Gastroesophageal sphincter (tissue), 4 donors: ENCODE measurements at places on chromosomes 2 and 18. TPM values are rescaled to one million over a fixed set of nuclear protein-coding genes. Genes with fewer than 3 reads are reported as not detected.

ARHGAP28 gene
- total RNA-seq: 0.47 TPM

DNA sequence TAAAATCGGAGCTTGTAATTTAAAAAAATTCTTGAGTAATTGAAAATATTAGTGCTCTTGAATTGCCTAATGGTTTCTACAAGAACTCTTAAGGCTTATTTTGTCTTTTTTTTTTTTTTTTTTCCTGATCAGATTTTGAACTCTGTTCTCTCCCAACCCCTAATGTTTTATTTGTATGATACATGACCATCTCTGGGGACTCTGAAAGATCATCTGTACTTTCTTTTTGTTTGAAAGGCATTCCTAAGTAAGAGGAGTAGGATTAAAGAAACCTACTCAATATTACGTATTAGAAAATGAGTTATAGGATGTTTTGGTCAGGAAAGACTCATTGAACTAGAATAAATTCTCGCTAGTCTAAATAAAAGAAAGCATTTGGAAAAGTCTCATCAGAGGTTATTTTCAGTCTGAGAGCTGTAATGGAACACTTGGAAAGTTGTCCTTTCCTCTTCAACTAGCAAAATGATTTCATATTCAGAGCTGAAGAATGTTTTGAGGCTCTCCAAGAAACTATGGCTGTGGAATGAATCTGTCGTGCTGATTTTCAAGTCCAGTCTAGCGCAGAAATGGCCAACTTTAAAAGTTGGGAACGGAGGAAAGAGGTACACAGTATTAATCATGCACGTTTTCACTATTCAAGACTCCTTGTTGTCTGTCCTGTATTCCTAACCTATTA, 182.7 kb downstream of the PRPF40A start:
- no peak for ATAC-seq

DNA sequence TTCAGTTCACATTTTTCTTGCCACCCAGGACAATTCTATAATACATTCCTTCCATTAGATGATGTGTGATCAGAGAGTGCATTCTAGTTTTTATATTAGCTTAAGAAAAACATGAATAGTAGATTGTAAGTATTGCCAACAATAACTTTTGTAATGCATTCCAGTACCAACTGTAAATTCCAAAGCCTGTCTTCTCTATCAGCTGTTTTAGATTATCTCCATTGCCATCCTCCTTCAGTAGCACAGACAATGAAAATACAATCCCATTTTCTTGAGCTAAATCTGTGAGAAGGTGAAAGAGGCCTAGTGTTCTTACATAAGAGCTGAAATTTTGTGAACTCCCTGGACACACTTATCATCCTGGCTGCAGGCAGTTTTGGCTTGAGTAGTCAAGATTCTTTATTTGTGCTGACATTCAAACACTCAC, 103.9 kb downstream of the CCBE1 start:
- no peak for ATAC-seq

NOSTRIN gene
- total RNA-seq: 22.5 TPM

DNA sequence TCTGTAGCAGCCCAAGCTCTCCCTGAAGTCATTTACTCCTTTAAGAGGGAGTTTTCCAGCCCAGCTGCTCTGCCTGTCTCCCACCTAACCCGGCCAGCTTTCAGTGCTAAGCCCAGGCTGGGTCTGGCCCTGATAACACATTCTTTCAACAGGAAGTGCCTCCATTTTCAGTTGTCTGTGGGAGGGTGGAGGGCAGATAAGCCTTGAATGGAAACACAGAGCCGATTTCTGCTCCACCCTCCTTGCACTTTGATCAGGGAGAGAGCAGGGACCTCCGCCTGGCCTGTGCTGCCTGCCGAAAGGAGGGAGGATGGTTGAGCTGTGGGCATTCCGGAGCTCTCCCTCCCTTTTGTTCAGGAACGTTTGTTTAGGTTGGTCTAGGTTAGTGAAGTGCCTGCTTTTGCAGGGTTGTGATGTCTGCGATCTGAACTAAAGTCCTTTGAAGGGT, 24.8 kb downstream of the GATA6 start:
- ATAC-seq: no peak

GRCh38 chr2:151299920-151300539, 10.6 kb upstream of the NMI start:
- no peak for ATAC-seq

XDH gene
- 2.8 TPM for total RNA-seq
